EL (cell line): ENCODE measurements at places on chromosomes 5 and 9.

DNA sequence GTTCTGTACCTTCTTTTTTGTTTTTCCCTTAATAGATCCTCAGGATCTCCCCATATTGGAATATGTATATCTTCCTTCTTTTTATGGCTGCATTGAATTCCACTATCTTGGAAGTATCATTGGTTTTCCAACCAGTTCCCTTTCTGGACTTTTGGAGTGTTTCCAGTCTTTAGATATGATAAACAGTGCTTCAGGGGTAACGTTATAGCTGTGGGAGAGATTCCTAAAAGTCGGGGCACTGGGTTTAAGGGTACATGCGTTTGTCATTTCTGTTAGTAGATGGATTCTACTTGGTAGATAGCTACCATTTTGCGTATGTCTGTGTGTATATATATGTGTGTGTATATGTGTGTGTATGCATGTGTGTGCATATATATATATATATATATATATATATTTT lies 42.0 kb downstream of the EXOSC2 start:
- DNase-seq = no peak

DNA sequence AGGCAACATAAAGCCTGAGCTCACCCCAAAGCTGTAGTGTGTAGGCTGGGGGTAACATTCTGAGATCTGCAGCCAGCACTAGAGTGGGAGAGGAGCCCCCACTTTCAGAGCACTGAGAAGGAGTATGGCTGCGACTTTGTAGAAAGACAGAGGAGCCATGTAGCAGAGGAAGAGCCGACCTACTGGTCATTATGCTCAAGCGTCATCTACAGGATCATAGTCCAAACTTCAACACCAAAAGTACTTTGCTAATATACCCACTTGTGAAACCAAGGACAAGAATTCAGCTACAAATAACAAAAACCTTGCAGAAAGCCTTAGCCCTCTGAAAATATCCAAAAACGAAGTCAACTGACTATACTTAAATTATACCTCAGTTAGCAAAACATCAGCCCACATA lies 330.1 kb downstream of the MAN2A1 start:
- no peak for DNase-seq

DNA sequence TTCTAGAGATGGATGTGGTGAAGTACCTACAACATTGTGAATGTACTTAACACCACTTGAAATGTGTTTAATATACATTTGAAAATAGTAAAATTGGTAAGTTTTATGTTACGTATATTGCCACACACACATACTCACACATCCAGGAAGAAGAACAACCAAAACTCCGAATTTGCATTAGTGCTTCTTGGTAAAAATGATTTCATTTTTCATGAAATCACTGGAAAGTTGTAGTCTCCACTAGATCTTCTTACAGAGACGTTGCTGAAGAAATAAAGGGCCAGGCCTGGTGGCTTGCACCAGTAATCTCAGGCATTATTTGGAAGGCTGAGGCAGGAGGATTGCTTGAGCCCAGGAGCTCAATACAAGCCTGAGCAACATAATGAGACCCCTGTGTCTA lies 118.6 kb upstream of the ZNF608 start:
- DNase-seq = no peak

- DNase-seq = peak; percentile 85
These were observed 74.5 kb downstream of the CDKN2A start for GRCh38 chr9:21919377-21920362.

DNA sequence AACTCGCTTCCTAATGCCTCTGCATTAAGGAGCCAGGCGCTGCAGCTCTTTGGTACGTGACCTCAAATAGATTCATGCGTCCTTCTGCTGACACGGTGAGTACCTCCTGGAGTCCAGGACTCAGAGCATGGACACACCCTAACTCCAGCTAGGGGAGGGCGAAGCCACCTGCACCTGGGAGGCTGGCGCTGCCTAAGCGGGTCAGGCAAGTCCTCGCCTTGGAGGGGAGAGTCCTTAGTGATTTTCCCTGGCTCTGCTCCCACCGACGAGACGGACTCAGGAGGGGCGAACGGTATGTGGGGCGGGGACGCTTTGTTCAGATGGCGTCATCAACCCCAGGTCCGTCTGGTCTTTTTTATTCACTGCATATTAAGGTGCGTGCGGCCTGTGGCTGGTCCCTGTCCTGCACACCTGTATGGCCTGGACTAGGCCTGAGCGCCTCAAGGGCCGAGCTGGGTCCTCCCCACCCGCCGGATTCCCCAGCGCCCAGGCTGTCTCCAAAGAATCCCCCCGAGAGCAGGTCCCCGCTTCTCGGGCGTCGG lies 50.3 kb downstream of the NSUN2 start:
- DNase-seq = no peak

- DNase-seq = no peak
These were observed 8.8 kb downstream of the MAPK9 start for GRCh38 chr5:180283026-180283615.

DNA sequence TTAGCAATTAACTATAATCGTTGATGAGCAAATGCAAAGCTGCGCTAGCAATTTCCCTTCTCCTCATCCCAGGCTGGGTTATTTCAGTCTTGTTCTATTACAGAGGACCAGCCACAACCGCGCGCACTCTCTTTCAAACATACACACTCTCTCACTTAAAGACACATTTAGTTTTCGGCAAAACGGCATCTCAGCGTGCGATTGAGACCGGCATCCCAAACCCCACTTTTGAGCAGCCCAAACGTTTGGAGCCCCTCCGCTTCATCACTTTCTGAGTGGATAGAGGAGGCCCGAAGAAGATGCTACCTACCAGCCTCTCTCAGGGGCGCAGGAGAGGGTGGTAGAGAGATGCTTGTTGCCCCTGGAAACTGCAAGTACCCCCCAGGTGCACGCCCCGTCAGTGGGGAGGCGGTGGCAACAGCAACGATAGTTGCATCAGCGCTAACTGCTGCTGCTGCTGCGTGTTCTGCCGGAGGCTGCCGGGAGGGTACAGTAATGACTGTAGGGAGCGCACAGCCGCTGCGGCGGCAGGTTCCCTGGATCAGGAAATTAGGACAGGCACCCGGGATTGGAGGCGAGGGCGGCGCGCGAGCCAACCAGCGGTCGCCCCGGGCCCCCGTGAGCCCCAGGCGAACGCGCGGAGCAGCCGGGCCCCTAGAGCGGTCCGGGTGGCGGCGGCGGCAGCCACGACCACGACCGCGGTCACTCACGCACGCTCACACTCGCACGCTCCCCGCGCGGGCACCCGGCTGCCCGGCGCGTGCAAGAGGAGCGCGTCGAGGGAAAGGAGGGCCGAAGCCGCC lies 467 bp upstream of the VLDLR start:
- peak; percentile 89 for DNase-seq

GRCh38 chr5:44046619-44047364 lies 342.4 kb downstream of the FGF10 start:
- DNase-seq = no peak

- DNase-seq = no peak
These were observed 130.9 kb downstream of the CCDC192 start for GRCh38 chr5:127834094-127834531.

DNA sequence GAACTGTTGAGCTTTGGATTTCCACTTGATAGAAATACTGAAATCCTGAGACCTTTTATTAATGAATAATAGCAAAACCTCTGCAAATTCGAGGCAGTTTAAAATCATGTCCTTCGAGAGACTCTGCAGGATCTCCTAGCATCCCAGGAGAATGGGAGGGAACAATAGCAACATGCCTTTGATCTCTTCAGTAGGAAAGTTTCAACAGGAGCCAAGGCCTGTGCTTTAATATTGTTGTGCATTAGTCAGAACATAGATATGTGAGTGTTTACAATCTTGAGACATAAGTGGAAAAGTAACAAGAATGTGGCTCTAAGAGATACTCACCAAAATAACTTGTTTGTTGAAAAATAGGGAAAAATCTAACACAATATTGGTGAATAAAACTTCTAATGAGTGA lies 83.3 kb upstream of the LHFPL2 start:
- peak; percentile 52 for DNase-seq

DNA sequence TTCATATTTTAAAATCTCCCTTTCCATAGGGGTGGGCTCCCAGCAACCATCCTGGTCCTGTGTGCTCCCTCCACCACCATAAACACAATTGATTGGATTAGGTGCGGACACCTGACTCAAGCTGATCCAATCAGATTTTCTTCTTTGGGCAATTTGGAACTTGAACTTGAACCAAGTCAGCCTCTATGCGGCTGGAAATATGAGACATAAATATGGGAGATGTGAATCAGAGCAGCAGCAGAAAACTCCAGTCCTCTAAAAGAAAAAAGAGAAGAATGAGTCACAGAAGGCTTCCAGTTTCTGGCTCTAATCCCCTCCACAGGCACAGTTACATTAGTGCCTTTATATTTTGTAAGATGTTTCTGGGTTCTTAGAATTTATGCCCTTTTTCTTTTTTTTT lies 306.6 kb downstream of the MLLT3 start:
- peak; percentile 67 for DNase-seq

DNA sequence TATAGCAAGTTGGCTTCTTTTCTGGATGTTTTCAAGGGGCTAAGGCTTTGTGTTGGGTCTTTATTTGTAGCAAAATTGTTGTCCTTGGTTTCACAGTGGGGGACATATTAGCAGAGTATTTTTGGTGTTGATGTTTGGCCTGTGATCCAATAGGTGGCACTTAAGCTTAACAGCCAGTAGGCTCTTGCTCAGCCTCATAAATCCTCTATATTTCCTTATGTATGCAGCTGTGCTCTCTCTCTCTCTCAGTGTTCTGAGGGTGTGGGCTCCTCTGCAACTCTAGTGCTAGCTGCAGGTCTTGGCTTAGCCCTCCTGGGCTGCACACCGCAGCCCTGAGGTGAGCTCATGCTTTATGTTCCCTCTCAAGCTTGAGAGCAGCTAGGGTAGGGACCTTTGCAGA lies 195.0 kb upstream of the GHR start:
- DNase-seq = no peak

DNA sequence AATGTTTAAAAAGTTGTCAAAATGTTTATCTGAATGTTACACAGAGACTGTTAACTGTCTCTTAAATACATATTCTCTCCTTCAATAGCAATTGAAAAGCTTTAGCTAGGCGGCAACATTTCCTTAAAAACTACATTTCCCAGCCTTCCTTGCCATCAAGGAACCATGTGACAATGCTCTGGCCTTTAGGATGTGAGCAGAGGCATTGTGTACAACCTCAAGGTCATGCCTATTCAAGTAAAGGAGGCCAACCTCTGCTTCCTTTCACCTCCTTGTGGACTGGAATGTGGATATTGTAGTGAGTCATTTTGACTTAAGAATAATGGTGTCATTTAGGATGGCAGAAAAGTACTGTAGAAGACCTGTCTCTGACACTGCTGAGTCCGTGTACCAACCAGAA lies 23.7 kb upstream of the MROH2B start:
- DNase-seq = peak; percentile 17

DNA sequence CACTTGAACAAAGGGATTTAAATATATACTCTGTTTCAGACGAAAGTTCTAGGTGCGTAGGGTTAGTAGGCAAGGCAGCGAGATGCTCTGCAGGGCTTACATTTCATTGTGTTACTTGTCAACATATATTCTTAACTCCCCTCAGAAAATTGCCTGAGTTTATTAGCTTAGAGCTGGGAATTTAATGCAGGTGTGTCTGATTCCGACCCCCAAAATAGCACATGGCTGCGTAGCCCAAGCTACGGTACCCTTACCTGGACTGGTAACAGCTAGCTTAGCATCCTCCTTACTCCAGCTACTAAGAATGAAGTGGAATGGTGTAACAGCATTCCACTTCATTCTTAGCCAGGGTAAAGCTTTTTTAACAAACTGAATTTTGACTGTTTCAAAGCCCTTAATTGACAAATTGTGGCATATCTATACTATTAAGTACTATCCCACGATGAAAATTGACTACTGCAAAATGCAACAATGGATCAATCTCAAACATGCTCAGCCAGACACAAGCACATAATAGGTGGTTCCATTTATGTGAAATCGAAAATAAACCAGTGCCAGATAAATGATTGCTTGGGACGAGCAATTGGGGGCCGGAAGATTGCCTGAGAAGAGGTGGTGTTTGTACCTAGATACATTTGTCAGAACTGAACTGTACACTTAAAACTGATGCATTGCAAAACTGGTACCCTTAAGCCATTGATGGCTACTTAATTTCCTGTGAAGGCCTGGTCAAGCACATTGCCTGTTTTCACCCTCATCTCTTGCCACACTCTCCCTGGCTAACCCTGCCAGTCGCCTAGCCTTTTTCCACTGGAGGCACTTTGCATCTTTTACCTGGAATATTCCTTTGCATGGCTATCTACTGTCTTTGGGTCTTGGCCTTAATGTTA lies 3.0 kb upstream of the FGF18 start:
- no peak for DNase-seq

DNA sequence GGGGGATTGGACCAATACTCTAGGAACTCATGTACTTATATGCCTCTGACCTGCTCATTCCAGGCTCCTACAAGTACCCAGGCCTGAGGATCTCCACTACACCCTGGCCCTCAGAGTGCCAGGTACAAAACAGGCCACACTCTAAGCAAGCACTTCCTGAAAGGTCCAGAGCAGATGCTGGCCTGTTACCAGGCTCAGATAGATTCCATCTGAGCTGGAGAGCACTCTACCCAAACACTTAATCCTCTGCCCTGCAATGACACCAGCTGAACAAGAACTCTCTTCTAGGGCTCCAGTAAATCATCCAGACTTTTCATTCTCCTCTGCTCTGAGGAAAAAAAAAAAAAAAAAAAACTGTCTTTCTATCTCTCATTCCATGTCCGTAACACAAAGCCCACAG lies 2.9 kb downstream of the P4HA2 start:
- DNase-seq = peak; percentile 29

- DNase-seq = peak; percentile 88
These were observed 55.7 kb downstream of the DPYSL3 start for GRCh38 chr5:147453875-147454814.

DNA sequence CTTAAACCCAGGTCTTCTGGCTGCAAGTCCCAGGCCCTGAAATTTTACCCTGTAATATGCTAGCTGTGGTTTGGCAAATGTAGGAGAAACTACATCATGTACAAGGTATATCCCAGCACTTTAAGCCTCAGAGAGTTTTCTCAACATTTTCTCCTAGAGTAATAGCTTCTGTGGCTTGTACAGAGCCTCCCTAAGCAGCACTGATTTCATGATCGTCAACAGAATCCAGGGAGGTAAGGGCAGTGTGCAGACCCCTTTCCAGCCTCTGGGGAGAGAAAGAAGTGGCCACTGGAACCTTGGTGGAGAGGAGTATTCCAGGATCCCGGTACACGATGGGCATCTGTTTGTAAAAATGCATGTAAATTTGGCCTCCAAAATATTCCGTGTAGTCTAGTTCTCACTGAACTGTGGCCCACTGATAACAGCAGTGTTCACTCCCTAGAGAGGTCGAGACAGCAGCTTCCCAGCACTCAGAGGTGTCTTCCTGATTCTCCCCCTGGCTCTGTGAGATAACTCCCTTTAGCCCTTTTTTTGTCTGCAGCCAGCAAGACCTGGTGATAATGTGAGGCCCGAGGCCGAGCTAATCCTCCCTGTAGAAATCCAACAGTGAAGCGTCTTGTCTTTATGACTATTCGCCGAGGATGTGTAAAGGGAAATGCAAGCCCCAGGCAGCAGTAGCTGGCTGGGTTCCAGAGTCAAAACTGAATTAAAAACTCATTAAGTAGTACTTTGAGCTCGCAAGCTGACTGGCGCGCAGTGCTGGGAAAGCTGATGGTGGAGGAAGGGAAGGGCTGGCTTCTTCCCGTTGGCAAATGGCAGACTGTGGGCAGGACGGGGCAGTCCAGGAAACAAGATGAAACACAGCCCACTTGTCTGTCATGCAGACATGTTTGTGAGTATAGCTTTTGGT lies 59.0 kb downstream of the MAP1B start:
- no peak for DNase-seq
